ENCODE measurements at places on chromosomes 2 and 18. TPM values are rescaled to one million over a fixed set of nuclear protein-coding genes. Genes with fewer than 3 reads are reported as not detected.

DNA sequence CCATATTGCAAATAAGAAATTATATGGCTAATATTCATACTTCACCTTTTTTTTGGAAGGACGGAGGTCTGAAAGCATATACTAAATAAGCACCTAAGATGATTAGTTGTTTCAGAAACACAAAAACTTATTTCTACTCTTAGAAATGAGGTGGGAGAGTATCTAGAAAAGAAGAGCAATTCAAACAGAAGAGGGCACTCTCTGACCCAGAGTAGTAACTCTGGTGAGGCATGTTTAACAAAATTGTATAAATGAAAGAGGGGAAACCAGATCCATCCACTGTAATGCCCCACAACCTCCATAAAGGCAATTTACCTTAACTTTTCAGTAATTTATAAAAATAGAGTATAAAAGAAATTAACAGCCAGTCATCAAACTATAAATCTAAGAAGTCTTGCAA lies 669.6 kb upstream of the VRK2 start:
- no peak overlapping the region for H3K27ac ChIP-seq
- no peak for DNase-seq
- H3K27me3 ChIP-seq: no peaks in the 10 kb centered on the region
- H3K36me3 ChIP-seq: no peaks in the 10 kb centered on the region

GRCh38 chr2:148876202-148876594 lies 1.2 kb downstream of the KIF5C start:
- H3K4me1 ChIP-seq: peaks cover 19% of the 10 kb centered on the region
- H3K36me3 ChIP-seq: peaks cover 9% of the 10 kb centered on the region
- H3K27ac ChIP-seq: peak overlapping the region; percentile 68
- peaks cover 23% of the 10 kb centered on the region for H3K27me3 ChIP-seq
- DNase-seq: peak; percentile 43

CRACDL gene
- 0.35 TPM for total RNA-seq

- no peak overlapping the region for H3K27ac ChIP-seq
- H3K4me1 ChIP-seq: no peaks in the 10 kb centered on the region
- H3K4me3 ChIP-seq: no peak overlapping the region
- H3K36me3 ChIP-seq: no peaks in the 10 kb centered on the region
These were observed 248.9 kb downstream of the OSR1 start for GRCh38 chr2:19109518-19109917.

Measured in activated CD8-positive, alpha-beta memory T cell treated with anti-CD3 and anti-CD28 coated beads, Interleukin-2, amount 10 ng/mL, durations not matched to agents 7 days and 5 days (primary cell).